IPS-NIHi11 (cell line): ENCODE measurements at places on chromosomes 4 and X.
A peak's percentile ranks its signal among the peaks of the same experiment; 100 is the strongest.

DNA sequence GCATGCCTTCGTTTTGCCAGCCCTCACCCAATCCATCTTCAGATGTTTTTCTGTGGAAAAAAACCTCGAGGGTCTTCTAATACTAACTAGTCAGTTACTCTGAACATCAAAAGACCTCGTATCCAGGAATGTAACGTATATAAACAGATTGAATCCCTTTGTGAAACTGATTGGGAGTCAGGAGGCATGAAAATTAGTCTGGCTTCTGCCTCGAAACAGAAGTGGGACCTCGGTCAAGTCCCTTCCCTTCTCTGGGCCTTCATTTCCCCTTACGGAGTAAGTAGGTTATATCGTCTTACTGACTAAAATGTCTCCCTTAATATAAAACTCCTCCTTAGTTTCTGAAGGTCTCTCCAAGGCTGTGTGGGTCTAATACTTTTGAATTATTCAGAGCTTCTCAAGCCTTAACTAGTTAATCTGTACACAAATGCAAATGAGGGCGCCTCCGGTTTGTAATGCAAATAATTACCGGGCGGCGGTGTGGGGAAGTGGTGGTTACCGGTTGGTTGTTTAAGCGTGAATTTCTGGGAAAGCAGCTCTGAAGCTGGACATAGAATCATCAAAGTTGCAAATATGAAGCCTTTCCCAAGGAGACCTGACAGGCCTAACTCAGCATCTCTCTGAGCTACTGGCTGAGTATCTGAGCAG lies 11.4 kb upstream of the NKRF start:
- no peak for DNase-seq

DNA sequence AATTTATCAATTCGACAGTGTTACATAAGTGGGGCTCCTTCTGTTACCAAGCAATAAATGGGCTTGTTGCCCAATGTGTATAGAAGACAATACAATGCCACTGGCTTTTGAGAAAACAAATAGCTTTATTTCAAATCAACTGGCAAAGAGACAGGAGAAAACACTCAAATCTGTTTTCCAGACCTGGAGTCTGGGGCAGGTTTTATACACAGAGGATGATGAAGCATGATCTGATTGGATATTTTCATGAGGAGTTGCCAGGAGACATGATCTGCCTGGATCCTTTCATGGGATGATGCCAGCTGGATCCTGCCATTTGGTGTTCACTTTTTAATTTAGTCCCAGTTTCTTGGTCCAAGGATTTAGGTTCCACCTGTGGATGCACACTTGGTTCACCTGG lies 287.9 kb downstream of the CXXC4 start:
- DNase-seq = no peak

DNA sequence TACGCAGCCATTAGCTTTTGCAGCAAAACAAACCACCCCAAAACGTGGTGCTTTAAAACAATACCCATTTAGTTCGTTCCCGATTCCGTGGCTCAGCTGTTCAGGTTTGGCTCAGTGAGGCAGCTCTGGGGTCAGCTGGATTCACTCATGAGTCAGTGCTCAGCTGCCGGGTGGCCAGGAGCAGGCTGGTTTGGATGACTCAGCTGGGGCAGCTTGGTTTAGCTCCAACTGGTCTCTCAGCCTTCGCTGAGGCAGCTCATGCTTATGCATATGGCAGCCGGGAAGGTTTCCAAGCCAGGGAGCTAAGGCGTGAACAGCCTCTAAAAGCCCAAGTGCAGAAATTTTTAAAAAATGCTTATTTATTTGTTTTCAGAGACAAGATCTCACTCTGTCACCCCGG lies 13.3 kb upstream of the CD99 start:
- DNase-seq = peak; percentile 28

DNA sequence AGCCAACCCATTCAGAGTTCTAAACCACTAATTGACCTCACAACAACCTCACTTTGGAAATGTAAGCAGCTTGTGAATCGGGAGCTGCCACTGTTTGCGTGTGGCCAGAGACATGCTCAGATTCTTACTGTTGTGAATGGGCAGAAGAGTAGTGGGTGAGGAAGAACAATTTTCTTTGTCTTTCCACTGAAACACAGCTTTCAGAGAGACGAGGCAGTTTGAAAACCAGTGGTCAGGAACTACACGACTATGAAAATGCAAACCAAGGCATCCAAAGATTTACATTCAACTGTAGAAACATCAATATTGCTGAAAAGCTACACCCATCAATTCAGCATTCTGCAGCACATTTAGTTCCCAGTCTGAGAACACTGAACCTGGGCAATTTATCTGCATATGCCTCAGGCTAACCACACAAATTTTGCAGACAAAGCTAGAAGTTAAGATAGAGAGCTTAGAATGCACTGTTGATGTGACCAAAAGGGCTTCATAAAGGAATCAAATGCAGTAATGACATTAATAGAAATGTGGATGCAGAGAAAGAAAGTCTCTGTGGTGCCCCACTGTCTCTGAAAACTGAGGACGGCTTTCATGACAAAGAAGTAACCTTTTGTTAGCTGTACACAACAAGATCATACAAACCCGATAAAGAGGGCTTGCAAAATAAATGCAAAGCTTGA lies 134.3 kb downstream of the APBB2 start:
- DNase-seq = no peak

- no peak for DNase-seq
Observed at GRCh38 chr4:147734496-147734895, 2.6 kb downstream of the ARHGAP10 start.

DNA sequence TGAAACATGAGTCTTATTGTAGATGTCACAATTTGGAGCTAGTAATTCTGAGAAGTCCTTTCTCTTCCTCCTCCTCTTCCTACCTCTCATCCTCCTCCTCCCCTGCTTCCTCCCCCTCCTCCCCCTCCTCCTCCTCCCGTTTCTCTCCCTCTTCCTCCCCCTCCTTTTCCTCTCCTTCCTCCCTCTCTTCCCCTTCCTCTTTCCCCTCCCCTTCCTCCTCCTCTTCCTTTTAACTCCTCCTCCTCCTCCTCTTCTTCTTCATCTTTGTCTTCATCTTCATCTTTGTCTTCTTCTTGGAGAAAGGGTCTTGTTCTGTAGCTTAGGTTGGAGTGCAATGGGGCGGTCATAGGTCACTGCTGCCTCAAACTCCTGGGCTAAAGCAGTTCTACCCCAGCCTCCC lies 161.8 kb downstream of the PCDH7 start:
- no peak for DNase-seq

GRCh38 chr4:155371432-155372043 lies 5.2 kb downstream of the MAP9 start:
- no peak for DNase-seq

DNA sequence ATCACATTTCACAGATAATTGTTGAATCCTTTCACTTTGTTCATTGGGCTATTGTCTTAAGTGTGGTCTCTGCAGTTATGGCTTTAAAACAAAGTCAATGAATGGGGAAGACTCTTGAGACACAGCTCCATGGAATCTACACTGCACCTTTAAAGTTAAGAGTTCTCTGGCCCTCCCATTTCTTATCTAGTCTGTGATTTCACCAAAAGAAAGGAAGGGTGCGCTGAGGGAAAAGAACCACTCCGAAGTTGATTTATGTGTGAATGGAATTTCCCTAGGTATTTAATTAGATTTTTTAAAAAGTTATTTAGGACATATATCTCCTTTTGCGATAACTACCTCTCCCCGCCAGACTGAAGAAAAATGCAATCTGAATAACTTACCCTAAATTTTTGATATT lies 2.5 kb downstream of the SEPTIN11 start:
- no peak for DNase-seq

GRCh38 chr4:39025552-39026085 lies 6.6 kb downstream of the TMEM156 start:
- no peak for DNase-seq

- no peak for DNase-seq
Observed at GRCh38 chr4:8035371-8035780, 95.7 kb upstream of the AFAP1 start.
